ENCODE measurements at places on chromosomes 2 and 18.
A peak's percentile ranks its signal among the peaks of the same experiment; 100 is the strongest.

GRCh38 chr2:161555826-161556225, 68.4 kb upstream of the SLC4A10 start:
- no peak for DNase-seq
- H3K27me3 ChIP-seq = no peaks in the 10 kb centered on the region
- no peaks in the 10 kb centered on the region for H3K36me3 ChIP-seq
- H3K4me3 ChIP-seq = no peak overlapping the region

GRCh38 chr18:10563886-10564285, 38.1 kb downstream of the NAPG start:
- no peaks in the 10 kb centered on the region for H3K36me3 ChIP-seq
- H3K4me3 ChIP-seq = no peak overlapping the region
- peak; percentile 18 for DNase-seq
- no peaks in the 10 kb centered on the region for H3K27me3 ChIP-seq

- H3K4me3 ChIP-seq = no peak overlapping the region
- no peak for DNase-seq
- no peak overlapping the region for H3K27ac ChIP-seq
Observed at GRCh38 chr2:72130659-72131360, 16.9 kb downstream of the CYP26B1 start.

GRCh38 chr2:67389788-67390187, 7.3 kb upstream of the ETAA1 start:
- no peaks in the 10 kb centered on the region for H3K36me3 ChIP-seq
- H3K27me3 ChIP-seq = no peaks in the 10 kb centered on the region
- H3K4me1 ChIP-seq = peaks cover 20% of the 10 kb centered on the region
- no peak overlapping the region for H3K4me3 ChIP-seq

DNA sequence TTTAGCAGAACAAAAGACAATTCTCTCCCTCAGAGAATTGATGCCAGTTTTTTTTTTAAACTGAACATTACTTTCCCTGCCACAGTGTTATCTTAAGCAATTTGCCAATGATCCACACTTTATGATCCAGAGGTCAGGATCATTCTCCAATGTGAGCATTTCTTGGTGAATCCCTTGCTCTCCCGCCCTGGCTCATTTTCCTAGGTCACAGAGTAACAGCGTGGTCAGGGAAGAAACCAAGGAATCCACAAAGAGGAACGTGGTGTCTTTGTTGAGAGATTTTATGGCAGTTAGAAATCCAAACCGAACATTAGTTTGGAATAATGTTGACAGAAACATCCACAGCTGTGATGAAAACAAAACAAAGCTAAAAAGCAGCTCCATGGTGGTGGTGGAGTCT, 250.3 kb downstream of the TTC32 start:
- no peaks in the 10 kb centered on the region for H3K36me3 ChIP-seq
- H3K4me1 ChIP-seq = peaks cover 19% of the 10 kb centered on the region
- no peaks in the 10 kb centered on the region for H3K27me3 ChIP-seq
- H3K4me3 ChIP-seq = no peak overlapping the region

- H3K27me3 ChIP-seq = no peaks in the 10 kb centered on the region
- H3K4me3 ChIP-seq = no peak overlapping the region
- no peaks in the 10 kb centered on the region for H3K36me3 ChIP-seq
Observed at GRCh38 chr2:239231231-239232194, 169.3 kb downstream of the HDAC4 start.

GRCh38 chr2:47779426-47779790, 3.5 kb upstream of the MSH6 start:
- DNase-seq = no peak
- H3K4me3 ChIP-seq = no peak overlapping the region
- peaks cover 4% of the 10 kb centered on the region for H3K4me1 ChIP-seq
- H3K36me3 ChIP-seq = no peaks in the 10 kb centered on the region
- H3K27me3 ChIP-seq = no peaks in the 10 kb centered on the region
- H3K27ac ChIP-seq = no peak overlapping the region

GRCh38 chr2:179745635-179746256, 115.7 kb downstream of the ZNF385B start:
- DNase-seq = peak; percentile 4
- no peak overlapping the region for H3K4me3 ChIP-seq
- H3K27me3 ChIP-seq = no peaks in the 10 kb centered on the region
- no peaks in the 10 kb centered on the region for H3K4me1 ChIP-seq
- H3K36me3 ChIP-seq = no peaks in the 10 kb centered on the region

- H3K4me3 ChIP-seq = no peak overlapping the region
- H3K27ac ChIP-seq = no peak overlapping the region
- peaks cover 4% of the 10 kb centered on the region for H3K27me3 ChIP-seq
- DNase-seq = peak; percentile 88
Observed at GRCh38 chr18:76619261-76619620, 124.2 kb upstream of the ZNF516 start.

DNA sequence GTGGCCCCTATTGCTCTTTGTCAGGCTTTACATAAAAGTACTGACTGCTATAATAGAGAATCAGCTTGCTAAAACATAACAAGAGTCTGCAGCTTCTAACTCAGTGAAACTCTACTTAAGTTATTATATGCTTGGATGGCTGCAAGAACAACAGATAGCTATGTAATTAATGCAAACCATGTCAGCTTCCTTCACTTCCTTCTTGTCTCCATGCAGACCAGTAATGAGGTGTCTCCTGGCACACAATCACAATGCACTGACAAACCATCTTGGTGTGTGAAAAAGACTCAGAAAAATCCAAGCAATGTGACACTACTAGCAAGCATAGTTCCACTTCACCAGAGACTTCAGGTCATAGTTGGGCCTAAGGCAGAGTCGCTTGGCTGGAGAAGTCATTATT, 2068.9 kb upstream of the PIK3C3 start:
- no peaks in the 10 kb centered on the region for H3K36me3 ChIP-seq
- H3K27ac ChIP-seq = no peak overlapping the region
- H3K4me3 ChIP-seq = no peak overlapping the region
- H3K4me1 ChIP-seq = no peaks in the 10 kb centered on the region
- no peaks in the 10 kb centered on the region for H3K27me3 ChIP-seq

- H3K36me3 ChIP-seq = no peaks in the 10 kb centered on the region
- H3K27ac ChIP-seq = no peak overlapping the region
- no peaks in the 10 kb centered on the region for H3K4me1 ChIP-seq
- H3K4me3 ChIP-seq = no peak overlapping the region
- no peaks in the 10 kb centered on the region for H3K27me3 ChIP-seq
Observed at GRCh38 chr2:33116799-33117198, 170.0 kb downstream of the LTBP1 start.

DNA sequence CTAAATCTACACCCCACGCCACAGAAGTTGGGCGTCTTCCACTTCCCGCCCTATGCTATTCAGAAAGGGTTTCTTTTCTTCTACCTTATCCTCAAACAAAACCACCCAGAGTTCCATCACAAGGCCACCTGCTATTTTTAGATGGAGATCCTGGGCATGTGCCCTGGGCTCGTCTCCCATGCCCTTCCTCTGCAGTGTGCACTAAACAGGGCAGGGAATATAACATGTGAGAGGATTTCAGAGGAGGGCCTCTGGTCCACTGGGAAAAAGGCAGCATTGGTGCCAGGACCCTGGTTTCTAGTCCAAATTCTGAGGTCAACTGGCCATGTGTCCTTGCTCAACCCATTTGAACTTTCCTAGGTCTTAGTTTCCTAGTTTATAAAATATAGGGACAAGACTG, 320.0 kb downstream of the NCKAP5 start:
- H3K27ac ChIP-seq = no peak overlapping the region
- no peaks in the 10 kb centered on the region for H3K27me3 ChIP-seq
- DNase-seq = no peak
- H3K36me3 ChIP-seq = no peaks in the 10 kb centered on the region
- H3K4me1 ChIP-seq = no peaks in the 10 kb centered on the region

DNA sequence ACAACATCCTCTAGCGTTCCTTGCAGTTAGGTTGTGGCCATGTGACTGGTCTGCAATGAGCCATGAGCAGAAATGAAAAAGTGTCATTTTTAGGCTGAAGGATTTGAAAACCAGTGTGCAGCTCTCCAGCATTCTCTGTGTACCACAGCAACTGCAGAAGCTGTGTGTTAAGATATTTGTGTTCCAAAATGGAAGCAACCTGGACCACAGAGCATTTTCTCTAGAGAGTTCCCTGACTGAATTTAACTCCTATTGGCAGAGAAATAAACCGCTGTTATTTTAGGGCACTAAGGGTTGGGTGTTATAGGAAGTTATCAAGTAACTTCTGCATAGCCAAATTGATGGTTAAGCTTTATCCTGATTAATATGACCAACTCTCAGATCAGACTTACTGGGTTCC, 257.2 kb upstream of the THUMPD2 start:
- H3K36me3 ChIP-seq = no peaks in the 10 kb centered on the region
- H3K27ac ChIP-seq = no peak overlapping the region
- peaks cover 18% of the 10 kb centered on the region for H3K4me1 ChIP-seq

GRCh38 chr2:233584210-233584609, 17.6 kb upstream of the USP40 start:
- no peaks in the 10 kb centered on the region for H3K36me3 ChIP-seq
- H3K27me3 ChIP-seq = peaks cover 6% of the 10 kb centered on the region
- H3K4me1 ChIP-seq = no peaks in the 10 kb centered on the region
- DNase-seq = no peak
- no peak overlapping the region for H3K4me3 ChIP-seq
- no peak overlapping the region for H3K27ac ChIP-seq

- H3K27ac ChIP-seq = no peak overlapping the region
- H3K27me3 ChIP-seq = no peaks in the 10 kb centered on the region
Observed at GRCh38 chr2:46269001-46269400, 28.2 kb upstream of the EPAS1 start.

GRCh38 chr2:191910518-191910917, 63.6 kb upstream of the CAVIN2 start:
- DNase-seq = peak; percentile 89
- H3K4me1 ChIP-seq = peaks cover 4% of the 10 kb centered on the region
- no peak overlapping the region for H3K4me3 ChIP-seq
- H3K27ac ChIP-seq = peak overlapping the region; percentile 49
- H3K36me3 ChIP-seq = no peaks in the 10 kb centered on the region

- no peaks in the 10 kb centered on the region for H3K27me3 ChIP-seq
- no peak for DNase-seq
Observed at GRCh38 chr2:158488442-158489216, 31.9 kb downstream of the PKP4 start.

DNA sequence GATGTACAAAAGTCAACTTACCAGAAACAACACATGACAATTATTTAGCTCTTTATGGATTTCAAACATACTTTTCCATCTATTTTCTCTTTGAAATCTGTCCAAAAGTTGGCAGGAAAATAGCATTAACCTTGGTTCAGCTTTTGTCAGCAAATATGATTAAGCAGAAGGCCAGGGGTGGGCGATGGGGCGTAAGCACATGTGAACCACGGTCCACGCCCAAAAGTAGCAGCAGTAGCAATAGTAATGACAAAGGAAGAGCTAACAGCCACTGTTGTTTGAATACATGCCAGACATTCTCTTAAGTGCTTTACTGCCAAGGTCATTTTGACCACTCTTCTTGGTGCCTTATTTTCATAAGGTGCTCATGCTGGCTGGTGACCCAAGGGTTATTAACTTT, 73.5 kb downstream of the ANTXR1 start:
- H3K36me3 ChIP-seq = peaks cover 12% of the 10 kb centered on the region
- H3K27ac ChIP-seq = no peak overlapping the region
- H3K4me1 ChIP-seq = peaks cover 25% of the 10 kb centered on the region
- DNase-seq = peak; percentile 59
- no peaks in the 10 kb centered on the region for H3K27me3 ChIP-seq

- H3K27me3 ChIP-seq = peaks cover 11% of the 10 kb centered on the region
- no peaks in the 10 kb centered on the region for H3K36me3 ChIP-seq
- no peak for DNase-seq
- no peak overlapping the region for H3K27ac ChIP-seq
- H3K4me3 ChIP-seq = no peak overlapping the region
Observed at GRCh38 chr2:26864646-26865045, 16.7 kb downstream of the DPYSL5 start.

GRCh38 chr2:239225871-239226561, 174.8 kb downstream of the HDAC4 start:
- no peak overlapping the region for H3K27ac ChIP-seq
- H3K27me3 ChIP-seq = no peaks in the 10 kb centered on the region
- H3K4me3 ChIP-seq = no peak overlapping the region
- H3K4me1 ChIP-seq = peaks cover 50% of the 10 kb centered on the region
- DNase-seq = peak; percentile 80

GRCh38 chr18:27948986-27949385, 227.9 kb downstream of the CDH2 start:
- H3K4me3 ChIP-seq = no peak overlapping the region
- no peak overlapping the region for H3K27ac ChIP-seq
- peaks cover 20% of the 10 kb centered on the region for H3K36me3 ChIP-seq
- H3K4me1 ChIP-seq = peaks cover 3% of the 10 kb centered on the region
- H3K27me3 ChIP-seq = no peaks in the 10 kb centered on the region

DNA sequence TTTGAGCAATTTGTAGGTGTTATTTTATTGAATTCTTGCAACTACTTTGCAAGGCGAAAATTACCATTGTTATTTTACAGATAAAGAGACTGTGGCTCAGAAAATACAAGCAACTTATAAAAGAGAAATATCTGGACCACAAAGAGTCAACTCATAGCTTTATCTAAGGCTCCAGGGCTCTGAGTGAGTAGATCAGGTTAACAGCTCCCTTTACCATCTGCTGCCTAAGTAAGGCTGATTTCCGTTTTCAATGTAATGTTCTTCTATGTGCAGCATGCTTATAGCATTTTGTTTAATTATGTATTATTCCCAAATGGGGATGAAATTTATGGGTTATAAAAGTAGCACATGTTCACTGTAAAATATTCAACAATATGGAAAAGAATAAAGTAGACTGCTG, 299.1 kb upstream of the TNP1 start:
- no peaks in the 10 kb centered on the region for H3K36me3 ChIP-seq
- no peaks in the 10 kb centered on the region for H3K27me3 ChIP-seq
- peaks cover 9% of the 10 kb centered on the region for H3K4me1 ChIP-seq
- H3K27ac ChIP-seq = no peak overlapping the region
- H3K4me3 ChIP-seq = no peak overlapping the region

DNA sequence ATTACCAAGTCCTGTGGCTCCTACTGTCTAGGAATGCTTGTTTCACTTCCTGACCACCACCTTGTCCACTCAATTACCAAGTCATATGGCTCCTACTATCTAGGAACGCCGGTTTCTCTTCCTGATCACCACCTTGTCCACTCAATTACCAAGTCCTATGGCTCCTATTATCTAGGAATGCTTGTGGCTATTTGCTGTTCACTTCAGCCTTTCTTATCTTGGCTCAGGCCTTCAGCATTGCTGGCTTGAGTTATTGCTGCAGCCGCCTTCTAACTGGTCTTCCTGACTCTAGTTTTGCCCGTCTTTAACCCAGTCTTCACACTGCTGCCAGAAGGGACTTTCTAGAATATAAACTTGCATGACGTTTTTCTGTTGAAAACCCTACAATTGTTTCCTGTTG, 82.5 kb upstream of the GAREM1 start:
- H3K4me3 ChIP-seq = no peak overlapping the region
- H3K36me3 ChIP-seq = no peaks in the 10 kb centered on the region
- H3K4me1 ChIP-seq = no peaks in the 10 kb centered on the region
- H3K27me3 ChIP-seq = peaks cover 2% of the 10 kb centered on the region
- no peak for DNase-seq
- H3K27ac ChIP-seq = no peak overlapping the region

DNA sequence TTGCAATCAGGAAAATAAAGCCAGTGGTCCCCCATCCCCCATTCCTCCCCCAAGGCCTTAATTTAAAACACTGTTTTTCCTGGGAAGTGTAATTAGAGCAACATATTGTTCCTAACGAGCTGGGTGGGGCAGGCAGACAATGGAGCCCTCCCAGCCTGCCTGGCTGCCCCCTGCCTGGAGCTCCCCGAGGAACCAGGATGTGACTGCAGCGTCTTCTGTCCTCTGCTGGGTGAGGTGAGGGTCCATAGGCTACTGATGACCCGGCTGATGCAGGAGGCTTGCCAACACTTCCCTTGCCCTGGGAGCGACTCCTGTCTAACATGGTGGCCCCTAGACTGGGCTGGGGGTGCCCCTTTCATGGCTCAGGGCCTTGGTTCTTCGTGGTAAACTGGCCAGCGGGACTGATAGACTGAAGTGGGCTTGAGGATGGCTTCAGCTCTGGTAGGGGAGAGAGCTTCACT, 152.4 kb downstream of the DYSF start:
- DNase-seq = no peak
- H3K4me3 ChIP-seq = no peak overlapping the region
- no peak overlapping the region for H3K27ac ChIP-seq

Data from astrocyte (in vitro differentiated cells and primary cell).